ENCODE measurements at places on chromosomes 2 and 18.

- DNase-seq = peak; percentile 75
Observed at GRCh38 chr18:56001576-56001975, 413.6 kb upstream of the TCF4 start.

GRCh38 chr2:43905871-43906270 lies 67.1 kb downstream of the ABCG8 start:
- no peak for DNase-seq

GRCh38 chr2:156332284-156332533 lies 312 bp downstream of the NR4A2 start:
- DNase-seq = no peak

DNA sequence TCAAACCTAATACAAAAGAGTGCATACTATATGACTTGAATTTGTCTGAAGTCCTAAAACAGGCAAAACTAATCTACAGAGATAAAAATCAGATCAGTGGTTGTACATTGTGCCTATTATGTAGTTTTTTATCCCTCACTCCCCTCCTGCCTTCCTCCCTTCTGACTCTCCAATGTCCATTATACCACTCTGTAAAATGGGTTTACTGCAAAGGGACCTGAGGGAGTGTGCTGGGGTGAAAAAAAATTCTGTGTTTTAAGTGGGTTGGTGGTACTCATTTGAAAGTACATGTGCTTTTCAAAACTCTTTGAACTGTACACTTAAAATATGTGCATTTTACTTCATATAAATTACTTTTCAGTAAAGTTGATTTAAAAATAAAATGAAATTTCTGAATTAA lies 89.0 kb upstream of the UBE2E3 start:
- no peak for DNase-seq

Data from stromal cell of bone marrow (primary cell).